ENCODE measurements at places on chromosomes 7 and 10.

DNA sequence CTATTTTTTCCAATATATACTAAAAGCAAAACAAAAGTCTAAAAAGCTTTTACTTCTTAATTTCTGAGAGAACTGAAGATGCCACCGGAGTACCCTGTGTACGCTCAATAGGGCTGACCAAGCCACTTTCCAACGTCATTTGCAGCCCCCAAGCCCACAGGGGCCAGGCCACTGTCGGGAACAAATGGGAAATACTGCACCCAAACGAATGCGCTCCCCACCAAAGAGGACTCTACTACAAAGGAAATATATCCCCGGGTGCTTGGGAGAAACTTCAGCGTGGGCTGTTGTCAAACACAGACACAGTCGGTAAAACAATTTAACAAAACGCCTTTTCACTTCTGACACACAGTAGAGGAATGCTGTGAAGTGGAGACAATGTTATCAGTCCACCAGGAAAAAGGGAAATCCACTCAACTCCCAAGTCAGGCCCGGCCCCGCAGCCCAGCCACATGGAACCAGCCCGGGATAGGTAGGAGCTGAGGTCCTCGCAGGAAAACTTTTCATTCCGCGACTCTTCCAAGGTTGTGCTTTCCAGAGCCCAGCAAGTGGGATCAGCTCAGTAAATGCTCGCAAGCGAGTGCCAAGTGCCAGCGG is 1.4 kb downstream of the PARD3 start:
- no peak for DNase-seq

- DNase-seq: no peak
Observed at GRCh38 chr7:12054830-12055229, 156.3 kb upstream of the TMEM106B start.

- DNase-seq: no peak
Observed at GRCh38 chr7:17489961-17490360, 191.5 kb downstream of the AHR start.

GRCh38 chr7:50594136-50594535 is 28.9 kb upstream of the DDC start:
- no peak for DNase-seq

DNA sequence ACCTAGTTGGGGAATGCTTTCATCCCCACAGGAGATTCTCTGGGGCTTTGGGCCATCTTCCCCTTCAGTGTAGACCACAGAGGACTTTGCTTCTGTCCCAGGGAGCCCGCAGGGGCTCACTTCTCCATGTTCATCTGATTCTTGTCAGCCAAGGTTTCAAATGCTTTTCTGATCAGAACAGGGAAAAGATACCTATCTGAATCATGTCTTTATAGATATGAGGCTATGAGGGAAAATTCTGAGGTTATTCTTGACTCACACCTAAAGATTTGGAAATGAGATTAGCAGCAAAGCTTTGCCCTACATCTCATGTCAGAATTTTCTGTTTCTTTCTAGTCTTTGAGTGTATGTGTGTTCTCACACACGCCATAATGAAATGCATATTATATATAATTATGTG is 53.3 kb downstream of the FIGNL1 start:
- DNase-seq: no peak

DNA sequence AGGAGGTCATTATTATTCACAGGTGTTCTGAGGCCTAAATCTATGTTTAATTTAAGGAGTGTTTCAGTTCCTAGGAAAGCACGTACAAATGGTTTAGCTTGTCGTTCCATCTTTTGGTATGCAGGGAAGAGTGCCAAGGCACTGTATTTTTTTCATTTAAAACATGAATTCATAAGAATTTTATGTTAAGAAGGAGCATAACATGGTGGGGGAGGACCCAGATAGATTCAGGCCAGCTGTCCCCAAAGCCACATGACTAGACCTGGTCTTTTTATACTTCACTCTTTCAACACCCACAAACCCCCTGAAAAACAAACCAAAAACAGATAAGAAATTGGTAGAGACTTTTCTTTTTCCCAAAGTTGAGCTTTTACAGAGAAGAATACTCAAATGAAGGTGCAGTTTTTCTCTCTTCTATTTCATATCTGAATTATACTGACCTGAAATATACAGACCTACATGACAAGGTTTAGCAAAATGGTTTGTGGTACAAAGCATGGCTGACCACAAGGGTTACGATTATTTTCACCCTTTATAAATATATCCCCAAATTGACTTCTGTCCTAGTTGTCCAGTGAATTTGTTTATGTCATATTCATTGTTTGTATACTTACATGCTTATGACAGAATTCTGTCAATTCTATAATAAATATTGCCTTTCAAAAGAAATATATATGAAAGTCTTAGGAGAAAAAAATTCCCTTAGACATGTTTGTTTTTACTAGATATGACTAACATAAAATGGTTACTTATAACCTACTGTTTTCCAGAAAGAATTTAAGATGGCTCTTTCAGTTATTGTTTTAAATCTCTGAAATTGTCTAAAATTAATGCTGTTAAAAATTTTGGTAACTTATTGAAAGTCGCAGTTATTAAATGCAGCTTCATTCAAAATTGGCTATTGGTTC is 71.3 kb downstream of the AP3M1 start:
- no peak for DNase-seq

DNA sequence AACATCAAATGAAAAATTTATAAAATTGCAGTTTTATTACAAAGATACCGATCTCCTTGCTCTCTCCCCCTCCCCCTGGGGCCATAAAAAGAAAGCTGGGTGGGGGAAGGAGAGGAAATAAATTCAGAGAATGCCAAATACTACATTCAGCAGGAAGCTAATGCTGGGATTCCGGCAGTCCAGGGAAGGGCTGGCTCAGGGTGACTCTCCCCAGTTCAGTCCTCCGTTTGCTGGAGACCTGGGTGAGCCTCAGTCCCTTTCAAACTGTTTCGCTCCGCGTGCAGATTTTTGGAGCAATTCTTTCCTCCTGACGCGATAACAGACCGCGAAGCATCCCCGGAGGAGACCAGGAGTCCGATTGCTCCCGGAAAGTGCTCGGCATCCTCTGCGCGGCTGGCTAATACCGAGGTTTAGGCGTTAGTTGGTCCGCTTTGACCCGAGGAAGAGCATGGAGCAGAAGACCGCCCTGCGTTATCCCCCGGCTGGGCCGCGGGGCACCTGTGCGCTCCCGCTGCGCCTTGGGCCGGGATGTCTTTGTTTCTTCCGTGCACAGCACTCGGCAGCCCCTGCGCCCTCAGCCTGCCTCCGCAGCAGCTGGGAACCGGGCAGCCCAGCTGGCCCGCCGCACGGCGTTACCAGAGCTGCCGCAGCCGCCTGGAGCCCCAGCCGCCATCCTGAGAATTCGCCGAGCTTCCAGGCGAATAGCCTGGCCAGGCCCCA is 3.9 kb upstream of the HOXA2 start:
- DNase-seq: no peak
